GM10248 (cell line): ENCODE measurements at places on chromosomes 5 and 9.

- DNase-seq = no peak
Observed at GRCh38 chr5:123429221-123429954, 6.2 kb upstream of the CEP120 start.

- no peak for DNase-seq
Observed at GRCh38 chr5:171589461-171589860, 170.0 kb downstream of the FGF18 start.

GRCh38 chr5:120538644-120539043 is 74.5 kb downstream of the PRR16 start:
- no peak for DNase-seq

GRCh38 chr5:126269511-126269910 is 153.7 kb upstream of the GRAMD2B start:
- no peak for DNase-seq

GRCh38 chr9:116844621-116845020 is 157.5 kb downstream of the TRIM32 start:
- no peak for DNase-seq

DNA sequence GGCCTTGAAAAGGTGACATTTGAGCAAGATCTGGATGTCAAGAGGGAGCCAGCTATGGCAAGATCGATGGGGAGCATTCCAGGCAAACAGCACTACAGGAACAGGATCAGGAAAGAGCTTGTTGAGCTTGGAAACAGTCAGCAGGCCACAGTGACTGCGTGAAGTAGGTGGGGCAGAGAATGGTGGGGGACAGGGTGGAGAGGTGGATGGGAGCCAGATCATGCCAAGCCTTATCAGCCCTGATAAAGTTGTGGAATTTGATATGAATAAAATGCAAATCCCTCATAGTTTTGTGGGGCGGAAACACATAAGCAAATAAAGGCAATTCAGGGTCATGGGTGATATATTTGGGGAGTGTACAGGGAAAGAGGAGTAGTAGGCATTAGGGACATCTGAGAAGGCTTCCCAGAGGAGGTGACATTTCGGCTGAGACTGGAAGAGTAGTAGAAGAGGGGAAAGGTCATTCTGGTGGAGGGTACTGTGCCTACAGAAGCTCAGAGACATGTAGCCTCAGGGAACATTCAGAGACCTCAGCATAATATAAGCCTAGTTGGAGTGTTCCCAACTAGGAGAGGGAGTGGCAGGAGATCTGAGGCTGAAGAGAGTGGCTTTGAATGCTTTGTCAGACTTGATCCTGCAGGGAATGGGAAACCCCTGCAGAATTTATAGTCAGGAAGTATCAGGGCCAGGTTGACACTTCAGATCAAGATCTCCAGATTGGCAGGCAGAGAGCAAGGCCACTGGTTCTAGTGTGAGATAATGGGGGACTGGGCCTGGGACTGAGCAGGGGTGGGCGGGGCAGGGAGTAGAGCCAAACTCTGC is 9.7 kb upstream of the CYSTM1 start:
- no peak for DNase-seq

DNA sequence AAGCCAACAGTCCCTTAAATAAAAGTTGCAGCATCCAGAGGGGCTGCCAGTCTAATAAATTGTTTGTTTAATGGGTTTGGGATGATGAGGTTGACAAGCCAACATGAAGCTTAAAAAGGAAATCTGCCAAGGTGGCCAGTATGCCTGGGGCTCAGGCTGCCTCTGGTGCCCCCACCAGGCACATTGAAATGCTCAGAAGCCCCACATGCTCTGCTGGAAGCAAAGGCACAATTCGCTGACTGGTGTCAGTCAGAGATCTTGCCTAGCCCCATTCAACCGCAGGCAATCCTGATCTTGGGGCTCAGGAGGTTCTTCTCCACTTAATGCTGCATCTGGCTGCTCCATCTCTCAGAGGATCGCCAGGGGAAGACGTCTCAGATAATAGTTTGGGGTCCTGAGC is 44.2 kb upstream of the TCERG1 start:
- no peak for DNase-seq

DNA sequence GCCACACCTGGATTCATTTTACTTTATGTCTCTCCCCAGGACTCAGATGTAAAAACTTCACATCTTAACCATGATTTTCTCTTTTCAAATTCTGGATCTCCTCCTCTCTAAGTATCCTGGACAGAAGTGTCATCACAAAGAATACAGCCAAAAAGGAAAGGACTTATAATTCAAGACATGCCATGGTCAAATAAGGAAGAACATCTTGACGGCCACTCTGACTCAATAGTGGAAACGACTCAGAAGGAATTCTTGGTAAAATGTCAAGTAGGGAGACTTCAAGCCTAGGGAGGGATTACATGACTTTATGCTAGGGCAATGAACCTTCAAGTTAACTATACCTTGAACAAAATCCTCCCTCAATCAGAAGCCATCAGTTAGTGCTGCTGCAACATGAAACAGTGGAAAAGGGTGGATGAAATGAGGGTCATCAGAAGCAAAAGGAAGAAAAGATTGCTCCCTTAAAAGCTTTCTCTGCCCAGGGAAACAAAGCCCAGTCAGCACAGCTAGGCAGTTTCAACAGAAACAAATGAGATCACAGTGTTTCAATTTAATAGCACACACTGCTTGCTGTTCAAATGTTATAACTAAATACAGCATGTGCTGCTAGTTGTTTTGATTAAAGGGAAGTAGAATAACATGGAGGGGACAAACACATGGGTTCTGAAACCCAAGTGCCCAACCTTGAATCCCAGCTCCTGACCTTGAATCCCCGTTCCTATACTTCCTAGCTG is 101.4 kb downstream of the LPAR1 start:
- DNase-seq = no peak

GRCh38 chr5:145936401-145937131 is at the start of gene SH3RF2:
Gene SH3RF2 (plus strand): TSS chr5:145936578. CDS start chr5:145937929, 1,351 bp downstream.
- DNase-seq = no peak

DNA sequence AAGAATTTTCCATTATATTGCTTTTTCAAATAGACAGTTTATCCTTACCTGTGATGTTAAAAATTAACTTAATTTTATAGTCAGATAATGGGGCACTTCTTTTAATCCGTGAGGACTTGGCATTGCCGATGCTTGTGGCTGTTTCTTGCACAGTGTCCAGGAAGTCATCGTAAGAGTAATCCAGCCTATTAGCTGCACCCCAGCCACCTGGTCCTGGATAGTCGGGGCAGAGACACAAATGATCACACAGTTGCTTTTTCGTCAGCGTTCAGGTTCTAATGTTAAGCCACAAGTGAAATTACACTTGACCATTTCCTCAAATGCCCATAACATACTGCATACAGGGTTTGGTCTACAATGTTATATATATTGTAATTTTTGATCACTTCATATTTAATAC is 107.4 kb downstream of the SVEP1 start:
- DNase-seq = no peak

- no peak for DNase-seq
Observed at GRCh38 chr9:110753731-110754231, 85.2 kb downstream of the MUSK start.

DNA sequence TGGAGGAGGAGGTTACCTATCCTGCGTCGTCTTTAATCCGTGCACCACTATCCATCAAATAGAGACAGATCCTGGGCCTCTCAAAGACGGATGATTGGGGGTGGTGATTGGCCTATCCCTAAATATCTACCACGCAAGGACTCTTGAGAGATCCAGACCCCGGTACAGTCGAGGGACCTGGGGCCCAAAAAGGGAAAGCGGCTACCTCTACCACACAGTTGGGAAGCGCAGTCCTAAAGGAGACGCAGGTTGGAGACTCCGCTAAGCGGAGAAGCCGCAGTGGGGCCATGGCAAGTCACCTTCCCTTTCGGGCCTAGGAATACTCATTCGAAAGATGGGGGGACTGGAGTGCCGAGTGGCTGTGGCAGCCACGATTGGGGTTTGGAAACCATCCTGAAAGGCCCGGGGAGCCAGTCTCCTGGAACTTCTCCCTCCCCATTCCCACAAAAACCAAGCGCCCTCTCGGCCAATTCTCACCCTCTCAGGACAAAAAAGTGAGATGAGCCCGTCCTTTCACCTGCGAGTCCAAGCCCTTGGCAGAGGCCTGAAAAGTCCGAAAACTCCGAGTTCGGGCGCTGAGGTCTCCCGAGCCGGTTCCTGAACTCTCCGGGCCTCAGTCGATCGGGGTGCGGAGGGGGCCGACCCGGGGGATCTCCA is 499 bp upstream of the FOXE1 start:
- DNase-seq = no peak

- DNase-seq = peak; percentile 23
Observed at GRCh38 chr5:37738057-37738691, 101.7 kb downstream of the GDNF start.

DNA sequence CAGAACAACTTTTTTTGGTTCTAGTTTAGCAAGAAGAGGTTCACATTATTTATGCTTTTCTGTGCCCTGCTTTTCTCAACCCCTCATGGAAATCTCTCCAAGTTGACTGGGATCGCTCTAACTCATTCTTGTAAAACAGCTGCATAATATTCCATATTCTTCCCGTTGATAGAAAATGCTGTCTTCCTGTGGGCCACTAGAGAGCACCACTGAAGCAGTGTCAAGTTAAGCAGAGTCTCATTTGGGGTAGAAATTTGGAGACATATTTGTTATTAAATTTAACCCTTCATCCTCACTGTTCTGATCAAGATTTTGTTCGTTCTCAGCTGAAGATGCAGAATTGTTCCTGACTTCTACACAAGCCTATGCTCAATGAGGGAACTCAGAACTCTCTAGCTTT is 140.1 kb downstream of the CEMIP2 start:
- DNase-seq = no peak
